ENCODE measurements at places on chromosomes 16 and 17.

GRCh38 chr16:88917146-88917914 is 50.9 kb upstream of the PABPN1L start:
- no peak for DNase-seq

GRCh38 chr17:45756266-45756991 is 27.7 kb upstream of the CRHR1 start:
- no peak for DNase-seq

- no peak for DNase-seq
These were observed 5.9 kb upstream of the CAPN15 start for GRCh38 chr16:521381-522210.

GRCh38 chr16:48622456-48623303 is 12.7 kb upstream of the N4BP1 start:
- DNase-seq, result no peak

- DNase-seq, result no peak
These were observed 800 bp downstream of the NOD2 start for GRCh38 chr16:50694206-50694605.

DNA sequence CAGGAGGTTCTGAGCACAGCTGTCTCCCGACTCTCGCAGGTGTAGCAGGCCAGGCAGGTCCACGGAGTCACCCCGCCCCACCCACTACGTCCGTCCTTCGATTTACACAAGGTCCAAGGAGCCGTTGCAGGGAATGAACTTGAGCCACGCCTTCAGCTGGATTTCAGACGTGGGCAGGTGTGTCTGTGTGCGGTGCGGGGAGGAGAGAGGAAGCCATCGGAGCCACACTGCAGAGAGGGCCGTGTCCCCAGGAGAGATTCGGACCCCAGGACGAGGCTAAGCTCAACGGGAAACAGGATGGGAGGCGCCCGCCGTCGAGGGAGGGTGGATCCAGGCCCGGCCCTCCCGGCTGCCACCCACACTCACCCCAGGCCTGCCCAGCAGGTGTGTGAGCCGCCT is 50.3 kb downstream of the RPH3AL start:
- DNase-seq, result no peak

DNA sequence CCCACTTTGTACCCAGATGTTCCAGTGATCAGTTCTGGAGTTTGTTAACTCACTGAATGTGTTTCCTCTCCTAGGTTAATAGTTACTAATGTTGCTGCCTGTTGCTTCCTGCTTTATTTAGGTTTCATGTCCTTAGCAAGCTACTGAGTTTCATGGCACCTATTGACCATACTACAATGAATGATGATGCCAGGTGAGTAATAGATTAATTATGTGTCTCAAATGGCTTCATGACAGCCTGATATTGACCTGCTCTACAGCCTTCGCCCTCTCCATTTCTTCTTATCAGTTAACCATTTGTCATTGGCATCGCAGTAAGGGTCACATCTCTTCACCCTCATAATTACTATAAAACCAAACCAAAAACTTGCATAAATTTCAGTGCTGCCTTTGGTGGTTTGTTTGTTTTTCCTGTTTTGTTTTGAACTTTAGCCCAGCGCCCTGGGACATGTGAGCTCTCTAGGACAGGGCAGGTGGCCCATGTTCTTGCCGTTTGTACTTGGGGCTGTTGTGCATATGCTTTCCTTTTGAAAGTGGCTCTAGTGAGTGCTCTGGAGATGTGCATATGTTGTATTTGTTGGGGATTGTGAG is 82.8 kb downstream of the AATF start:
- no peak for DNase-seq

- DNase-seq, result no peak
These were observed 137.2 kb upstream of the RPH3AL start for GRCh38 chr17:489758-490329.

DNA sequence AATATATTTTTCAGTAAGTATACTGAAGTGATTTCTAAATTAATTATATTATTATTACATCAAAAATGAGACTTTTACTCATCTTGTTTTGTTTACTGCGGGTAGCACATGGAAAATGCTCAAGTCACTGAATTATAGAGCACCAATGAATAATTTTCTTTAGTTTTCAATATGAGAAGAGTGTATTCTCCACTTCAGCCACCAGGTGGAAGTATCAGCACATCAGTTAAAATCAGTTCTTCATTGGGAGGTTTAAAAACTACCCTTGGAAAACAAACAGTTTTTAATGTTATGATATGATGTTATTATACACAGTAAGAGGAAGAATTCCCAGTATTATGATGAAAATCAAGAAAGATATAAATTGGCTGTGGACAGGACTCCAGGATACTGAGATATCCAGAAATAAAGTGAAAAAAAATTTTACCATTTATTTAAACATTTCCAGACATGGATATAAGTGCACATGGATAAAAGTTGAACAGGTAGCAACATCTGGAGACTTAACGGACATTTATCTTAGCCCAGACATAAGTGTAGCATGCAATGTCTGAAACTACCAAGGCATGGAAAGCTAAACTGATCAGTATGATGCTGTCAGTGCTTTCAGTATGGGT is 467.3 kb downstream of the KCNJ2 start:
- no peak for DNase-seq

GRCh38 chr16:68179196-68179795 is 56.6 kb downstream of the ESRP2 start:
- no peak for DNase-seq

DNA sequence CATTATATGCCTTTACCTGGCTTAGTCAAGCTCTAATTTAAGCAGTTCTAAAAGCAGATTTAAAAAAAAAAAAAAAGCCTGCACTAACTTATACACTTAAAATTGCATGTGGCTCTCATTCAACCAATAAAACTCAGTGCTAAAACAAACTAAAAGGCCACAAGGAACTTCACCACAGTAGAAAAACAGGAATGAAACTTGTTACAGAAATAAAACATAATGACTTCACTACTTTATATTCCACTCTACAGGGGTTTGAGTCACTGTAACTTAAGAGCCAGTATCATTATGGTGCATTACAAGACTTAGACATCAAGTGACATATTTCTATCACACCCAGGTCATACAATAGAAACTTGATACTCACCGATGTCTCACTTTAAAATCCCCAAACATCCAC is 11.1 kb downstream of the CA10 start:
- no peak for DNase-seq

DNA sequence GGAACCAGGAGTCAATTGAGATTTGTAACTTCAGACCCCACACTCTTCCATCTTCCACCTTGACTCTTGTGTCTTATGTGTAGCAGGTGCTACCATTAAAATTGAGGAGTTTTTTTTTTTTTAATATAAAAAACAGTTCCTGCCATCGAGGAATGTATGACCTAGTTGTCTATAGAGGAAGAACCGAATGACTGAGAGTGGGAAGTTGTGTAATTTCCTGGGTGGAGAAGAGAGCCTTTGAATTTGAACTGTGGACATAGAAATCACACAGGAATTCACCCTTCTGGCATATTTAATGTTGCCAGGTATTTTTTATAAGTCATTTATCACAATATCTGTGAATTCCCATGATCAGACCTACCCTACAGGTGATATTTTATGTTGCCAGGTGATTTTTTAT is 22.0 kb downstream of the SP2 start:
- DNase-seq, result no peak

DNA sequence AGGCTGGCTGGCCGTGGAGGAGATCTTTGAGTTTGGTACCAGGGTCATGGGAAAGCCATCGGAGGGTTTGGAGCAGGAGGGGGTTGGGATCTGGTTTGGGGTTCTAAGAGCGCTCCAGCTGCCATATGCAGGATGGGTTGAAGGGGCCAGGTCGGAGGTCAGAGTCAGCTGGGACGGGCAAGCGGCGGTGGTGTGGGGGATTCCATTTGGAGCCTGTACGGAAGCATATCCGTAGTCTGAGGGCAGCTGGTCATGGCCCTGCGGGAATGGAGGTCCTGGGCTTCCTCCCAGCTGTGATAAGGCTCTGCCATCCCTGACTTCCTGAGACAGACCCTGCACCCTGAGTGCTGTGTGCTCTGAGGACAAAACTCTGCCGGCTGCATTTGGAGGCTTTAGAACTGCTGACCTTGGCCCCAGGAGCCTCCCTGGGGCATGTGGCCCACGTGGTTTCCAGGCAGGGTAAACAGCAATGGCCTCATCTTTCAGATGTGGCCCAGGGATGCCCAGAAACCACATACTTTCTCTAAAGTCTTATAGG is 46.5 kb downstream of the ATP2C2 start:
- no peak for DNase-seq

- DNase-seq, result no peak
These were observed 373.7 kb downstream of the HAPSTR1 start for GRCh38 chr16:9465161-9465560.

- no peak for DNase-seq
These were observed 2110.0 kb downstream of the TP53TG3F start for GRCh38 chr16:35569413-35569812.
